Karpas-422 (cell line): ENCODE measurements at places on chromosomes 7 and 10. TPM values are rescaled to one million over a fixed set of nuclear protein-coding genes. Genes with fewer than 3 reads are reported as not detected.

- DNase-seq: no peak
Observed at GRCh38 chr7:112103246-112103645, 103.0 kb downstream of the DOCK4 start.

DNA sequence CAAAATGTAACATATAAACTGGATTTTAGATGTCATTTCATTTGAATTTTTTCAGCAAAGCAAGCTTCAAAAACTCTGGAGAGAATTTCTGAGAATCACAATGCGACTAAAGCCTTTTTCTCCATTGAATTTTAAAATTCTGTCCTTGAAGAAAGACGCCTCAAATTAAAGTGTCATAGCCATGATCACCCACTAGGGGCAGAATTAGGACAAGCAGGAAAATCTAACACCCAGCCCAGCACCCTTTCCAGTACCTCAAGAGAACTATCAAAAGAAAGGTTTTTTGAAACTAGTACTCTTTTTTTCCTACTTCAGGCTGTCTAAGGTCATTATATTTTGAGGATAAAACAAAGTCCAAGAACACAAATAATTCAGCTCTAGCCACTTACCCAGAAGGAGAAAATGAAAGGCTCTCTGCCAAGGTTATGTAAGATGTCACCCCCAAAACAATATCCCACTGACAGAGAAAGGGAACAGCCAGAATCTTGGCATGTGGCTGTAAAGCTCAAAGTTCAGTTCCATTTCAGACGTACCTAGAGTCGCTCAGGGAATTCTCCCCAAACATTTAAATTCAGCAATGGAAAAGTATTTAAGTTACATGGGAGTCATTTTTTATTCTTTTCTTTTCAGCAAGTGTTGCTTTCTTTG lies 299.4 kb downstream of the SNX13 start:
- peak; percentile 67 for DNase-seq

DNA sequence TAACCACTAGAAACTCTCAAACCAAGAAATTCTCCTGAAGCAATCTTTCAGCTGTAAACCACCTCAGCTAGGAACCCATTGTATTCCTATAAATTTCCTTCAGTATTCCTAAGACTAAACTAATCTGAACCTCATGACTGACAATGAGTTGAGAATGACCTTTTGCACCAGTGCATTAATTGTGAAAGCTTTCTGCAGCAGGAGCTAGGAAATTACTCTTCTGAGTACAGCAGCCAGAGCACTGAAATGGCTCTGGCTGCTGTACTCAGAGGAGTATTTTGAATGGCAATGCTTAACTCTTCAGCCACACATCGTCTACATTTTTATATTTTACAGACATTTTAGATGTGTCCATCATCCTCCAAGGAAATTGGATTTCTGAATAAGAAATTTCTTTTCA lies 109.7 kb downstream of the PCDH15 start:
- no peak for DNase-seq

GRCh38 chr7:104723001-104723400 lies 291.0 kb upstream of the KMT2E start:
- no peak for DNase-seq

GRCh38 chr7:73519867-73520672 lies 2.0 kb downstream of the BAZ1B start:
- DNase-seq: peak; percentile 49

DNA sequence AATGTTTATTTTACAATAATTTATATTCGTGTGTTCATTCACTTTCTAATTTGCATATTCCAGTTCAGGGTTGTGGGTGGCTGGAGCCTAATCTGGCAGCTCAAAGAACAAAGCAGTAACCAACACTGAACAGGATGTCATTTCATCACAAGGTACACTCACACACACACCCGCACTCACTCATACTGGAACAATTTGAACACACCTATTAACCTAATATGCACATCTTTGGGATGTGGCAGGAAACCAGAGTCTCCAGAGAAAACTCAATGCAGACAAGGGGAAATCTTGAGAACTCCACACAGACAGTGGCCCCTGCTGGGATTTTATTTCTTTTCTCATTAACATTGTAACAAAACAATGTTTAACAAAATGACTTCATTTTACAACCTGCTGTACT lies 97.4 kb downstream of the TWIST1 start:
- DNase-seq: no peak

DNA sequence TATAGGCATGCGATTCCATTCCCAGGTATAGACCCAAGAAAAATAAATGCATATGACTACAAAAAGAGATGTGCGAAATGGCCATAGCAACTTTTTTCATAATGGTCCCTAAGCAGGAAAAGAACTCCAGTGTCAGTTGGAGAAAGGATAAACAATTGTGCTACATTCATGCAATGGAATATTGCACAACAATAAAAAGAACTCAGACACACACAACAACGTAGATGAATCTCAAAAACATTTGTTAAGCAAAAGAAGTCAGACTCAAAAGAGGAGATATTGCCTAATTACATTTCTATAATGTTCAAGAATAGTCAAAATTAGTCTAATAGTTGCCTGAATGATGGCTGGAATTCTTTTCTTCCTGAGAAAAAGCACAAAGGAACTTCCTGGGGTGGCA lies 141.1 kb upstream of the GLI3 start:
- DNase-seq: no peak

GRCh38 chr7:78066599-78066998 lies 268.0 kb downstream of the PHTF2 start:
- no peak for DNase-seq

DNA sequence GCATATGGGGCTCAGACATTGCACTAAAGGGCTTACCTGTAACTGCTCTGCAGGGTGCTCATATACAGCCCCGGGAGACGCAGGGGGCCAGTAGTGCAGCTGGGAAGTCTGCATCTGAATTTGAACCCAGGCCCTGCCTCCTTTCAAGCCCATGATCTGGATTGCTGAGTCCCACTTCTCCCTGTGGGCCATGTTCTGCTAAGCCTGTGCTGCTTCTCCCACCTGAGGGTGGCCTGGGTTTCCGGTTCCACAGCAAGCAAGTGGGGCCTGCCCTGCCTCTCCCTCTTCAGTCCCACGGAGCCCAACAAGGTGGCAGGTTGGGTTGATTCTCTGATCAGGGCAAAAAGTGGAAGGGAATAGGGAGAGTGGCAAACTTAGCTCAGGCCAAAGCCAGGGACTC lies 56.6 kb upstream of the GDF10 start:
- DNase-seq: no peak

- DNase-seq: peak; percentile 71
Observed at GRCh38 chr7:37052705-37053104, 328.4 kb upstream of the AOAH start.

DNA sequence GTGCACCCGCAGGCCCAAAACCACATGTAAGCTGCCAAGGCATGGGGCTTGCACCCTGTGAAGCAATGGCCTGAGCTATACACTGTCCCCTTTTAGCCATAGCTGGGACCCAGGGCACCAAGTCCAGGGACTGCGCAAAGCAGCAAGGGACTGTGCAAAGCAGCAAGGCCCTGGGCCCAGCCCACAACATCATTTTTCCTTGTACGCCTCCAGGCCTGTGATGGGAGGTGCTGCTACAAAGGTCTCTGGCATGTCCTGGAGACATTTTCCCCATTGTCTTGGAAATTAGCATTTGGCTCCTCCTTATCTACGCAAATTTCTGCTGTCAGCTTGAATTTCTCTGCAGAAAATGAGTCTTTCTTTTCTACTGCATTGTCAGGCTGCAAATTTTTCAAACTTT lies 24.8 kb downstream of the ARHGAP19 start:
- DNase-seq: no peak

DNA sequence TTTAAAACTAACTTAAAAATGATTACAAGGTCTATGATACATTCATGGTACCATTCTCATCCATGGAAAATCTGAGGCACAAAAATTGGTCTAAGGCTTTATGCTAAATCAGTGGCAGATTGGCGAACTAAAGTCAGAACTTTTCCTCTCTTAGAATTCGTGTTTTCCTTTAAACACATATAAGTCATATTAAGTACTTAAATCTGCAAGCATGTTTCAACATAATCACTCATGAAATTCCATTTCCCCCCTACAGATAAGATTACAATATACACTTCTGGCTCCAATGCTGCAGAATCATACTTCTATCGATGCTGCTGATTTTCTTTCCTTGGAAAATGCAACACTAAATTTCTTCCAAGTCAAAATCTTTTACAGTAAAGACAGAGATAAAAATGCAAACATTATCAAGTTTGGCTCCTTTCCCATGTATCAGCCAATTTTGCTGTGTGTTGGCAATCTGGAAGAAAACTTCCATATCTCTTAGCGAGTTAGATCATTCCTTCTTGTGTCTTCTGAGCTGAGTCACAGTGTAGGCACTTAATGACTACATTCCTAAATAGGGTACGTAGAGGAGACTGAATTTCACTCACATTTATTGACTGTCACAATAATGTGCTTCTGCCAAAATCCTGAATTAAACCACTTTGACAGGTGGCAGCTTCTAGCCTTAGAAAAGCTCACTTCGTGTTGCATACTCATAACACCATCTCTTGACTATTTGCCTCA lies 76.4 kb upstream of the LRRC17 start:
- no peak for DNase-seq

GRCh38 chr7:55838595-55838994 lies 24.0 kb downstream of the SEPTIN14 start:
- no peak for DNase-seq

- no peak for DNase-seq
Observed at GRCh38 chr7:78020874-78021249, 222.3 kb downstream of the PHTF2 start.

DNA sequence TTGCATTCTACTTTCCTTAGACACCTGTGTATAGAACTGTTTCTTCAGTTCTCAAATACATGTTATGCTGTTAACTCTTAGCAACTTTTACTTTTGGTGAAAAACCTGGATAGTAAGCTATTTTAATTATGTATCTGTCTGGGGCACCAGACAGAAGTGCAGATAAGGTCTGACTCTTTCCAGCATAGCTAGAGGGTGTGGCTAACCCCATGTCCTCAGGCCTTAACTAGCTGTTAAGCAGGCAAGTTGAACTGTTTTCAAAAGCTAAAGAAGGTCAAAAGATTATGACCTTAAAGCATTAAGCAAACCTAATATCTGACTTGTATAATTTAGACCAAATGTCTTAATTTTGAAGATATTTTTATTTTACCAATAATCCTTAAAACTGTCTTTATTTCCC lies 45.1 kb upstream of the INHBA start:
- no peak for DNase-seq

DNA sequence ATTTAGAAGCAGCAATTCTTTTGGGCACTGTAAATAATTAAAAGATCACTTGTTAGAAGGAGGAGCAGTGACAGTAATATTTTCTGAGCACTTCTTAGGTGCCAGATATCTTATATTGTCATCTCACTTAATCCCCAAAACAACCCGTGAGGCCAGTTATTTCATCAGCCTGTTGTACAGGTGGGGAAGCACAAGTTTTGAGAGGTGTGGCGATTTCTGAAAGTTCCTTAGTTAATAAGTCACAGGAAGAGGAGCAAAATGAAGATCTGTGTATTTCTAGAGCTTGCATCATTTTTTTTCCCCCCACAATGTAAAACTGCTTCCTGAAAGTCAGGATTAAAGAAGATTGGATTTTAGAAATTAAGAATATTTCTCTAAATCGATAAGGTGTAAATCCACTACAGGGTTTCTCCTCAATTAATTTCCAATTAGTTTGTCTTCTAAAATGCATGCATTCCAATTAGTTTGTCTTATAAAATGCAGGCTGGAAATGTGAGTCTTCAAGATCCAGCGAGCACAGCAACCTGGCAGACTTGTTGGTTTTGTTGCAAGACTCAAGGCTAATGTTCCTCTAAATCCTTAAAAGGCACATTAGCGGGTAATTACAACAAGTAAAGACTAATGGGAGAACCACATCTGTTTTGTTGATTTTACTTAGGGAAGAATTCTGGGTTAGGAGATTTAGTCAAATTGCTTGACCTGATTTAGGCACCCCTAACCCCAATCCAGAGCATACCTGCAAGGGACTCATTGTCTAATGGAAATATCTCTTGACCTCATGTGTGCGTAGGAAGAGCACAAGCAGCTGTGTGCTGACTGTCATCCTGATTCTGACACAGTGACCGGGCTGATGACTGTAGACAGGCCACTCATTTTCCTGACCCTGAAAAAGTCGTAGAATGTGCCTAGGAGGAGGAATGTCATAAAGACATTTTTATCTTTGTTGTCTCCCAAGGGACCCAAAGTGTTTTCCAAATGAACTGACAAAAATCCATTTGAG lies 272.0 kb downstream of the BAMBI start:
- DNase-seq: no peak

DNA sequence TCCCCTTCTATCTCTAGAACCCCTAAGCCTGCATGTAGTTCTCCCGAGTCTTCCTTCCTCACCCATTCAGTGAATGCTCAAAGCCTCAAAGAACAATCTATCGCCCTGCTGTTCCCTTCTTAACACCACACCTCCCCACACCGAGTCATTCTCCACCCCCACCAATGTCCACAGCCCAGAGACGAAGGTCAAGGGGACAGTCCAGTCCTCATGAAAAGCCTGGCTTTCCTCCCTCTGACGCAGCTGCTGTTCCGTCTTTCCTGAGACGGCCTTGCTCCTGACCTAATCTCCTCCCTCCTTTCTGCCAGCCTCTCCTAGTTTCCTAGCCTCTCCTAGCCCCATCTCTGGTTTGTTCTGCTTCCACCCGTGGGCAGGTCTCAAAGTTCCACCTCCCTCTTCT lies 9.2 kb downstream of the MOSPD3 start:
- no peak for DNase-seq

DNA sequence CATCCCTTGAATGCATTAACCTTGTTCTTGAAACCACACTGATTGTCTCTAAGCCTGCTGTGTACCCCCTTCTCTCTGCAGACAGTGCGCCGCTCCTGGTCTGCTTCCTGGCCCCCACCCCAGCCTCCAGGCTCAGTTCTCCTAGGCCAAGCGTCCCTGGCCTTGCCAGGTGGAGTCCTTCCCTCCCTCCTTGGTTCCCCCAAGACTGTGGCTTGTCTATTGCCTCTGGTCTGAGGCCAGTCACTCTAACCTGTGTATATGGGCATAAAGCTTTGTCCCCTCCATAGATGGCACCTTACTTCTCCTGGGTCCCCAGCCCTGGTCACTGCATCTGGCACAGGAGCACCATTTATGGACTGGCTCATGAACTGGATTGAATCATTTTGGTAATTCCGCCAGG lies 133.5 kb upstream of the EEPD1 start:
- no peak for DNase-seq

GRCh38 chr10:80160361-80161320 lies 28.1 kb downstream of the PLAC9 start:
- DNase-seq: no peak

DNA sequence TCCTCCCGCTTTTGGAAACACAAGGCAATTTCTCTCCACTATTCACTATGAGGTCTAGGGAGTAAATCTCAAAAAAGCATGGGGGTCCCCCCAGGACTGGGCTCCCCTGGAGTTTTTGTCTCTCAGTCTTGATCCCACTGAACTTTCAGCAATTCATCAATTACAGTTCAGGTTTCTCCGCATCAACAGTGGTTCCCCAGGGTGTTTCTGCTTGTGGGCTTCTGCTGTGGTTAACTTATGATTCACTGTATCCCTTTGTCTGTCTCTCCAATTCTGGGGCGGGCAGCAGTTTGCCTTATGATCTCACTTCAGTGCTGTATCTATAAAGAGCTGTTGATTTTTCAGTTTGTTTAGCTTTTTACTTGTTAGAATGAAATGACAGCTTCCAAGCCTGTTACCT lies 142.6 kb upstream of the CDC14C start:
- DNase-seq: no peak

The MYL10 gene
- total RNA-seq: not detected in 2 replicates

The TUBB8 gene
- not detected in 2 replicates for total RNA-seq

The CAMK1D gene
- 0.11 and 0.63 TPM in 2 replicates for total RNA-seq

The THSD7A gene
- 0.29 TPM in 1 of 2 replicates, not detected in the other for total RNA-seq

The PSMC2 gene
- 69.4 and 107 TPM in 2 replicates for total RNA-seq

The PNLIPRP2 gene
- not detected in 2 replicates for total RNA-seq

The PSD gene
- 0.19 and 0.61 TPM in 2 replicates for total RNA-seq

The ERVW-1 gene
- not detected in 2 replicates for total RNA-seq

The GARIN1A gene
- 1.1 and 1.8 TPM in 2 replicates for total RNA-seq
